H54 (cell line): ENCODE measurements at places on chromosomes 6 and 20.

GRCh38 chr6:70051197-70052124 is 185.1 kb downstream of the COL19A1 start:
- no peak for DNase-seq

GRCh38 chr6:2496291-2496690 is 250.9 kb upstream of the GMDS start:
- DNase-seq, result no peak

DNA sequence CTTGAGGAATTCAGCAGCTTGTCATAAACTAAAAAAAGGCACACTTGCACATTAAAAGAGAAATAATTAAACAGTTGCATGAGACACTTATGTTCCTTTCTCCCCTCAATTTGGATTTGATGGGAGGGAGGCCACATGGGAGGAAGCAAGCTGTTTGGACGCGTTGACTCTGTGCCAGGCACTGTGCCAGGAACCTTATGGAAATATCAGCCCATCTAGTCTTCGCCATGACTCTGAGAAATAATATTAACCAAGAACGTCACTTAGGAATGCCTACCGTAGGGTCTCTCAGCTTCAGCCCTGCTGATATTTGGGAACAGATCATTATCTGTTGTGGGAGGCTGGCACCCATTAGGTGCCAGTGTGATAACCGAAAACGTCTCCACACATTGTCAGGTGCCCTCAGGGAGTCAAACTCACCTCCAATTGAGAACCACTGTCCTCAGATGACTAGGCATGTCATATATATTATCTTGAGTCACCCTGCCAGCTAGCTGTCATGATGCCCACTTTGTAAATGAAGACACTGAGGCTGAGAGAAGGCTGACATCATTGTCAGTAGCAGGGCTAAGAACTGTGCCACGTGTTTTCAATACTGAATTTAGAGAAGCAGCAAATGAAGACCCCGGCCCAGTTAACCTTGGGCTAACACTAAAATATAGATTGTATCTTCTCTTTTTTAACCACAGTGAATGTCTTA is 36.1 kb downstream of the EYA2 start:
- DNase-seq, result no peak

GRCh38 chr6:41367061-41367460 is 31.7 kb downstream of the NCR2 start:
- DNase-seq, result no peak

DNA sequence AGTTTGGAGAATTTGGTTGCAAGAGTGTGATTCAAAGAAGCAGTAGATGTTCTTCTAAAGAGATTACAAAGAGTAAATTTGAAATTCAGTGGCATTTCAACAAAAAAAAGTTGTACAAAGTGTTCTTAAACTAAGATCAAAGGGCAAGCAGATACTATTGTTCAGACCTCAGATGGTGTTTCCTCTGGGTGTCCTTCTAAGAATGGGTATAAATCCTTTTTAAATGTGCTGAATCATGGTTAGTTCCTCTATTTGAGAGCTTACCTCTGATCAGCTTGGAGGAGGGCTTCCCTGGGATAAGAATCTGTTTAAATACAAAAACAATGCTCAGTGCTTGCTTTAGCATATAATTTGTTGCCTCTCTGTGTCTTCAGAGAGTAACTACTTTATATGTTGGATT is 6.3 kb downstream of the BMP6 start:
- no peak for DNase-seq

DNA sequence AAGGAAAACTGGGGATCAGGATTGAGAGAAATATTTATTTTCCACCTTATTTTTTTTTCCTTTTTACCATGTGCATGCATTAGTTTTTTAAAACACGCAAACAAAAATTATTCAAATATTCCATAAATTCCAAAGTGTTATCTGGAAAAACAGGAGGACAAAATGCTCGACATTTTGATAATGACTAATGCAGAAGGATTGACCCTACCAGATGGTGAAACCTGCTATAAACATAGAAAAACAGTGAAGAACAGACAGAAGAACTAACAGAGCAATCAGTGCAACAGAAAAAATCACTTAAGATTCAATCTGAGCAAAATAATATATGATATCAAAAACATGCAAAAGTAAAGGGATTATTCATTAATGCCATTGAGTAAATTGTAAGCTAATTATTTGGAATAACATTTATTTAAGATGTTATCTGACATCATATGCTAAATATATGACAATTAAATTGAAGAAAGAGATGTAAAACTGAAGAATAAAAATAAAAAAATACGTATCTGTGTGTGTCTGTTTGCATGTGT is 218.4 kb downstream of the LMBRD1 start:
- DNase-seq, result no peak

DNA sequence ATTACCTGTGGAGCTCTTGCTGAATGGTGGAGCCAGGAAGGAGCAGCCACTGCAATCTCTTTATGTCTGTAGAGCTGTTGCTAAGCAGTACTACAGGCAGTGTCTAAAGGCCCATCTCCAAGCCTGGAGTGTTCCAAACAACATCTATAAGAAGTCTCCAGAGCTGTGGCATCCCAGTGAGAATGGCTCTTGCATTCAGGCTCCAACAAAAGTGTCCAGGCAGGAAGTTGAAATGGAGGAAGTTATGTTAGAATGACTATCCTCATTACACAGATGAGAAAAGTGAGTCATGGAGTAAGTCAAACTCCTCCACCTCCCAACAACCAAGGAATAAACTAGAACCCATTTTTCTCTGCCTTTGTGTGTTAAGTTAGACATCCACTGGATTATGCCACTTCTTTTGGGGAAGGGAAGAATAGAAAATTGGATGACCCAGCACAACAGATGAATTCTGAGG is 288.5 kb upstream of the STXBP5 start:
- DNase-seq, result no peak

DNA sequence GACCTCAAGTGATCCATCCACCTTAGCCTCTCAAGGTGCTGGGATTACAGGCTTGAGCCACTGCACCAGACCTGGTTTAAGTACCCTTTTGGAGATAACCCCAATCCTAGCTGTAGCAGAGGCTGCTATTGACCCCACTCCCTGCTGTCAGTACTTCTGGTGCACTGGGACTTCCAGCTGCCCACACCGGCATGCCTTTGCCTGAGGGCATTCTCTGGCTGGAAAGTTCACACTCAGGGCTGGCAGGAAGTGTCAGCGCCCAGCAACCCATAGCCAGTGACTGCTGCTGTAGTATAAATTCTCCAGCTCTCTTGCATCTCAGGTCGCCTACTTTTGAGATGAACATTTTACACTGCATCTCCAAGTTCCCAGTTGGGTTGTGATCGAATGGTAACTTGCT is 75.3 kb downstream of the UTRN start:
- no peak for DNase-seq

DNA sequence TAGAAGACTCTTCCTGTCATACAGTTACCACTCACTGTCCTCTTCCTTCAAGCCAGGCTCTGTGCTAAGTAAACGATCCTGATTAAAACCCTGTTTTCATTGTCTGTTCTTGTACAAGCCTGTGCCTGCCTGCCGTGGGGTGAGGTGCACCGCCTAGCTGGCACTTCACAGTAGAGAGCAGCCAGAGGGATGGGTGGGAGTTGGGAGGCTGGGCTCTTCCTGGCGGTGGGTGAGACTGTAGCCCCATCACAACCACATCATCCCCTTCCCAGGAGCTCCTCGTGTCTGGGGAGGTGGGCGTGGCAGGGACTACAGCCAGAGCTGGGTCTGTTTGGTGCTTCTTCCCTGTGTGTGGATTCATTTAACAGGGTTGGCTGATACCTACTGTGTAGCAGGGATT is 382.0 kb downstream of the TAF4 start:
- DNase-seq, result no peak

DNA sequence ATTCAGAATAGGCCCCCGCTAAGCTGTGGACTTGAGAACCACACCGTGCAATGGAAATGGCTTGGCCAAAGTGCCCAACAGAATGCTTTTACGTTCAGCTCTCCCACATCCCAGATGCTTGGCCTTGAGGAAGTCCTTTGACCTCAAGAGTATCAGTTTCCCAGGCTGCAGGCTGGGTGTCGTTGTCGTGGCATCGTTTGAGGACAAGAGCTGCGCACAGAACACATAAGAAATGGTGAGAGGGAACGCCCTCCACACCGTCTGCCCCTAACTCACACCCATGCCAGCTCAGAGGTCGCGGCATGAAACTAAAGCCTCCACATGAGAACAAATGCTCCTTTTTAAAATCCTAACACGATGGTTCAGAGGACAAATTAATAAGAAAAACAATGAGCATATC is 37.0 kb downstream of the NFATC2 start:
- no peak for DNase-seq

DNA sequence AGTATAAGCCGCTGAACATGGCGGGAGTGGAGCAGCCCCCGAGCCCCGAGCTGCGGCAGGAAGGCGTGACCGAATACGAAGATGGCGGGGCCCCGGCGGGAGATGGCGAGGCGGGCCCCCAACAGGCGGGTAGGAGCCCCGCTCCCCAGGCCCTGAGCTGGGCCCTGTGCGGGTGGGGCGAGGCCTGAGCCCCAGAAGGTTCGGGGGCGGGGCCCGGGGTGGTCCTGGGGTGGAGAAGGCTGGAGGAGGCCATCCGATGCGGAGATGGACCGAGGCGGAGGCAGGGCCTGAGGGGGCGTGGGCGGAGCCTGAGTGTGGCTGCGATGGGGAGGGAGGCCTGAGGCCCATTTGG is 7.1 kb downstream of the L3MBTL1 start:
- DNase-seq, result no peak

GRCh38 chr20:37736132-37736531 is 42.3 kb downstream of the CTNNBL1 start:
- DNase-seq, result no peak
